ENCODE measurements at places on chromosomes 12 and 14. TPM values are rescaled to one million over a fixed set of nuclear protein-coding genes. Genes with fewer than 3 reads are reported as not detected.
A peak's percentile ranks its signal among the peaks of the same experiment; 100 is the strongest.

Gene NID2
- 102 TPM for total RNA-seq

Gene LMNTD1
- total RNA-seq: 2.3 TPM

Gene SERPINA12
- not detected for total RNA-seq

DNA sequence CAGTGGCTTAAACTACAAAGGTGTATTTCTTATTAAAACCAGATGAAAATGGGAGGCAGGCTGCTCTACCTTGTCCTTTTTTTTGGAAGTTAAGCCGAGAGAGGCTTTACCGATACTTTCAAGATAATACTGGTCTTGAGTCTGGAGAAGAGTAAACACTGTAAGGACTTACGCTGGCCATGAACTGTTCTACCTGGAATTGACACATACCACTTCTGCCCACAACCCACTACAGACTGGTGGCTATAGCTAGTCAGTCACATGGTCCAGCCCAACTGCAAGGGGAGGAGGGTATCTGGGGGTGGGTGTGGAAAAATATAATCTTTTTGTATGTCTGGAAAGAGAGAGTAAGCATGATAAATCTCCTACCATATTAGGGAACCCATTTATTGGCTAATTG, 4.4 kb upstream of the FUT8 start:
- DNase-seq: no peak

- DNase-seq: no peak
Observed at GRCh38 chr12:5944688-5945070, 380 bp downstream of the ANO2 start.

DNA sequence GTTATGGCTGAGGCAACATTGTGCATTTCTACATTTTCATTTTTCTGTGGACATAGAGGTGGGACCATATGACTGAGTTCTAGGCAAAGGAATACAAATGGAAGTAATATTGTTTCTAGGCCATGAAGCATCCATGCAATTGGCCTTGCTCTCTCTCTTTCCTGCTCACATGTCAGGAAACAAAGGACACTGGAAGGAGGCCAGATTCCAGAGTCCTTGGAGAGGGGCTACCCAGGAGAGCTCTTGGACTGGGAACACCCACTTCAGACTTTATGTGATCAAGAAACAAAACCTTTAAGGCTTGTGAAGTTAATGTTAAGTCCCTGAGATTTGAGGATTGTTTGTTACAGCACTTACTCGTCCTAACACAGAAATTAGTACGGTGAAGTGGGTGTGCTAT, 32.8 kb downstream of the PDZRN4 start:
- DNase-seq: no peak

GRCh38 chr12:12171991-12172511, 94.8 kb downstream of the LRP6 start:
- DNase-seq: no peak

DNA sequence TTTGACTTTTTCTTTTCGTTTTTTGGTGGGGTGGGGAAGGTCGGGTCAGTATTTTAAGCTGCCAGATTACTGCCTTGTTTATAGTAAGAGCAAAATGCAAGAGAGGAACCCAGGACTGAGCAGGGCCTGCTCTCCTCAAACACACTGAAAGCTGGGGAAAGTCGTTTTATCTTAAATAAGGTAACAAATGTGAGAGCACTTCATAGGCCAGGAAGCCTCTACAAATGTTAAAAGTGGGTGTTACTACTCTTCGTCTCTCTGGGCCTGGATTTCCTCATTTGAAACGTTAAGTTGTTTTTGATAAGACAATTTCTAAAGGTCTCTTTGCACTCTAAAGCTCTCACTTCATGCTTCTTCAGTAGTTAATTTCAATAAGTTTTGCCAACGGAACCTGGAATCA, 33.8 kb downstream of the PLEKHG7 start:
- no peak for DNase-seq

Gene RNASE7
- total RNA-seq: not detected

DNA sequence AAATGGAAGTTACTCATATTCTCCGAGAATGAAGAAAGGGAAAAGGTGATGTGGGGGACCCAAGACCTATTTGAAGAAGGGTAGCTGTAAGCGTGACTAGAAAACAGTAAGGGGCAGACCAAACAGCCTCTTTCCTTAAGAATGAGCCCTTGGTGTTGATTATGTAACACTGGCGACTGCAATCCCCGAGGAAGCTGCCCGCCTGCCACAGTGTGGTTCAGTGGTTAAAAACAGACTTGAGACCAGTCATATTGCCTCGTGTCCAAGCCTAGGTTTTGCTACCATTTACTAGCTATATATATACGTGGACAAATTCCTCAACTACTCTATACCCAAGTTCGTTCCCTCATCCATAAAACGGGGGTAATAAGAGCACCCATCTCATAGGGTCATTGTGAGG, 49.1 kb downstream of the SSPN start:
- no peak for DNase-seq

DNA sequence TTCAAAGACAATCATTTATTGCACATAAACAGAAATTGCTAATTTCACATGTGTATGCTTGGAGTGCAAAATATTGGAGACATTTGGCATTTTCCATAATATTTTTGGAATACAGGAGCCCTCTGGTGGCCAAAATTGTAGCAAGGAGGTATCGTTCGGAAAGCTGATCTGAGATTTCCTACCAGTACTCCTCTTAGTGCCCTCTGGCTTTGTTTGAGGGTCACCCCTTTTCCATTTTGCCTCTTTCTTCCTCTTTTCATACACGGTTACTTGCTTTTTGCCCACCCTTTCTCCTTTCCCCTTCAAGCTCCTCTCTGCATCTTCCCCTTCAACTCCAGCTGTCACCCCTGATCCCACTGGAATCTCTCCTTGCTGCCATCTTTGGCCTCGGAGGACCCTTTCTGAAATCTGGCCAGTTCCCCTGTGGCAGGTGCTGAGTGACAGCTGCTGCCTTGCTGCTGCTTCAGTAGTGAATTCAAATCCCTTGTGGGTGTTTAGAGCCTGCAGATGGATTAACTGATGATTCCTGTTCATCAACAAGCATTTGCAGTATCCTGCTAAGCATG, 164.6 kb upstream of the PARP11 start:
- DNase-seq: no peak

Gene NYNRIN
- total RNA-seq: 35.4 TPM

Gene FAM186B
- total RNA-seq: 0.16 TPM

Gene FGF23
- not detected for total RNA-seq

DNA sequence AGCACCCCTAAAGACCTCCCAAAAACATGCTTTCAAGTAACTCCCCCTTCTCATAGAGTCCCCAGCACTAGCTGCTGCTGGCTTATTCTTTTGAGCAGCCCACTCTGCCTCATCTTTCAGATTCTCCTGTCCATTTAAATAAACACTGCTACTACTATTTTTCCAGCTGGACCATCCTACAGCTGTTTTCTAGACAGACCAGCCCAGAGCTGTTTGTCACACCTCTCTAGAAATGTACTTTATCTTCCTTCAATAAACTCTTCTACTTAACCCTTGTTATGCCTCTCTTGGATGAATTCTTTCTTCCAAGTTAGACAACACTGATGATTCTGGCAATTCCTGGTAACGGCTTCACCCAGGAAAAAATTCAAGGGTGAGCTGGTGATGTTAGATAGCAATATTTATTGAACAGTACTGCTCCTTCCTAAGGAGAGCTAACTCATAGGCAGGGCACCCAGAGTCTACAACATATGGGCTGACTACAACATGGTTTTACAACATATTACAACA, 995.7 kb downstream of the LRFN5 start:
- DNase-seq: no peak

DNA sequence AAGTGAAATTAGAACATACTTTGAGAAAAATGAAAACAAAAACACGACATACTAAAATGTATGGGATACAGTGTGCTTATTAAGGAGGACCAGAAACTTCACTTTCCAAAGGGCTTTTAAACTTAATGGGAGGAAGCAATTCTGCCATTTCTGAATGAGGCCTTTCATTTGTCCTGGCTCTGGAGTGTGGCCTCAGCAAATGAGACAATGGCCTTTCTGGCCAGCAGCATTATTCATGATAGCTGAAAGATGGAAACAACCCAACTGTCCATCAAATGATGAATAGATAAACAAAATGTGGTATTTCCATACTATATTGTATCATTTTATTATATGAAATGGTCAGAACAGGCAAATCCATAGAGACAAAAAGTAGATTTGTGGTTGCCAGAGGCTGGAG, 338.6 kb downstream of the CEP128 start:
- DNase-seq: no peak

GRCh38 chr12:130266751-130267150, 70.9 kb upstream of the PIWIL1 start:
- DNase-seq: no peak

Gene STXBP6
- total RNA-seq: 42.9 TPM

- no peak for DNase-seq
Observed at GRCh38 chr12:25280082-25280481, 29.4 kb upstream of the KRAS start.

- peak; percentile 23 for DNase-seq
Observed at GRCh38 chr12:25958428-25959070, at the start of gene RASSF8. Gene RASSF8 (plus strand): TSS chr12:25958682. CDS start chr12:26055344, 96,662 bp downstream.

- DNase-seq: no peak
Observed at GRCh38 chr14:23580948-23581281, 2.3 kb upstream of the JPH4 start.

Gene B4GALNT1
- total RNA-seq: 3.6 TPM

Gene TPPP2
- not detected for total RNA-seq

DNA sequence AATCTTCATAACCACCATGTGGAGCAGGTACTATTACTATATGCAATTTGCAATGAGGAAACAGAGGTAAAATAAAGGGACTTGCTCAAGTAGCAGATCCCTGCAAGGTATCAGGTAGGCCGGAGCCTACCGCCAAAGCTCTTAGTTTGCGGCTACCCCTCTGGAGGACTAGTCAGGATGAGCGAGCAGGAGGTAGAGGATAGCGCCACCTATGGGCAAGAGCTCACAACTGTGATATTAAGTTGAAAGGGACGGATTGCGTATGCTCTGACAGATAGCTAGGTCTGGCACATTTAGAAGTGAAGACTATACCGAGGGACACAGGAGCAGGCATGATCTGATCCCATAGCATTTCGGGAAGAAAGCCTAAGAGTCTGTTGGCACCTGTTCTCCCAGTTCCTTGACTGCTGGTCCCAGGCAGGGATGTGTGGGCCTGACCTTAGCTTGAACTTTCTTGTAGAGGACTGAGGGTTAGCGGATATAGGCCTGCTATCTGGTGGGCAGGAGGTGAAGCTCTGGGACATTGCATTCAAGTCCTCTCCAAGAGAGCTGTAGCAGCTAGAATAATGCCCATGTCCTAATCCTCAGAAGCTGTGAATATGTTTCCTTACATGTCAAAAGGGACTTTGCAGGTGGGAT, 48.0 kb downstream of the SLC17A8 start:
- no peak for DNase-seq

DNA sequence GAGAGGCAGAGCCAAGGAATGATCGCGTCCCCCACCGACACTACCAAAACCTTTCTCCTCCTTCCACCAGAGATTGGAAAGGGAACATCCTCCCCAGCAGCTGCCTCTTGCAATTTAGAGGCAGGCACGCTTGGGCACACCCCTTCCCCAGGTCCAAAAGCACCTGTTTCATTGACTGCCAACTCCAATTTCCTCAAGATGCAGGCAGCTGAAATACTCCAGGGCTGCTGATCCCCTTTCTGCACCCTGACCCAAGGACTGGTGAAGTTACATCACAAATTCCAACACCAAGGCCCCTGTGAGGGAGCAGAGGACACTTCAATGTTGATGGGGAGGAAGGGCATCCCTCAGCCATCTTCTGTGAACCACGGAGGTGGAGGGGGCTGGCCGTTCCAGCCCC, 33.8 kb downstream of the BCL11B start:
- no peak for DNase-seq

Gene CELA1
- total RNA-seq: not detected

Gene TAS2R9
- 0.37 TPM for total RNA-seq

GRCh38 chr14:85195872-85196477, 334.0 kb upstream of the FLRT2 start:
- DNase-seq: no peak

GRCh38 chr12:47828976-47829482, 9.3 kb upstream of the HDAC7 start:
- DNase-seq: no peak

DNA sequence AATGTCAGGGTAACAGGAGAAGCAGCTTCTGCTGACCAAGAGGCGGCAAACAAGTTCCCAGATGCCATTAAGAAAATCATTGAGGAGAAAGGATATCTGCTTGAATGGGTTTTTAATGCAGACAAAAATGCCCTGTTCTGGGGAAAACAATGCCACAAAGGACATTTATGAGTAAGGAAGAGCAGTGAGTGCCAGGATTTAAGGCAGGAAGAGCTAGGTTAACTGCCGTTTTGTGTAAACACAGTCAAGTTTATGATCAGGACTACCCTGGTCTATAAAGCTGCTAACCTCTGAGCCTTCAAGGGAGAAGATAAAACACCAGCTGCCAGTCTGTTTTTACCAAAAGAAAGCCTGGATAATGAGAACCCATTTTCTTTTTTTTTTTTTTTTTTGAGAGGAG, 8.5 kb downstream of the MAPKAPK5 start:
- no peak for DNase-seq

- no peak for DNase-seq
Observed at GRCh38 chr12:63292471-63293221, 141.6 kb upstream of the AVPR1A start.

DNA sequence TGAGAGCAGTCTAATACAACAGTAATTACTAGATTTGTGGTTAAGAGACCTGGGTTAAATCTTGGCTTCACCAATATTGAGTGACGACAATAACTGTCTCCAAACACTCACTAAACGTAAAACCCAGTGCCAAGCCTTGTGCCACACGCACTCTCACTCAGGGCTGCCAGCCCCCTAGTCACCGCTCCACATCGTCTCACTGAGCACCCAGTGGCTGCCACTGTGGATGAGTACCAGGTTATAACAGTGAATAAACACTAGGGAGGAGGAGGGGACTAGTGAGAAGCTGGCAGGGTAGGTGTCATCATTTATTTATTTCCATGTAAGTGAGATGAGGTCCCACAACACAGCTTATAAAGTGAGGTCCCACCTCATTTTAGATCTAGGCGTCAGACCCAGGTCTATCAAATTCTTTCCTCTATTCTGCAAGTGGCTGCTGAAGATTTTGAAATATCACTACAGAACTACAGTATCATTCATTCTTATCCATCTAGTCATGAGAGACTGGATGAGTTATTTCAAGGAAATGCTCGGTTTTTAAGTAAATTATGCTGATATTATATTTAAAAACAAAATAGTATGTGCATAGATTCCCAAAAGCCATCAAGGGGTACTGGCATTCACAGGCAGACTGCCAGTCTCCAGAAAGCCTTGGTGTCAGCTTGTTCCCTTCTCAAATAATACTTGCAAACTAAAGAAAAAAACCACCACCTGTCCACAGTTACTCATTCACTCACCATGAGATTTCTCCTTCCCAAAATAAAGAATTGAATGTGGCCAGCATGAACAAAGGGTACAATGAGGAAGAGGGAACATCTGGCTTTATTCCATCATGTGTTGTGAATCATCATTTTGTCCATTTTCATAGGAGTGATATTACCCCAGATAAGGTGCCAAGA, 84.0 kb downstream of the PTPN21 start:
- no peak for DNase-seq

Gene SAMD15
- 1.3 TPM for total RNA-seq
